Cardiac muscle cell (in vitro differentiated cells and primary cell): ENCODE measurements at places on chromosomes 13 and 19. TPM values are rescaled to one million over a fixed set of nuclear protein-coding genes. Genes with fewer than 3 reads are reported as not detected.

Gene PRR20E
- not detected in 2 replicates for polyA plus RNA-seq

Gene SIGLEC11
- 0.13 TPM in 1 of 2 replicates, not detected in the other for polyA plus RNA-seq

Gene ZNF208
- polyA plus RNA-seq = not detected in 2 replicates

Gene ZNF490
- 2.4 and 4.2 TPM in 2 replicates for polyA plus RNA-seq

Gene FFAR2
- not detected in 2 replicates for polyA plus RNA-seq

Gene CDC16
- polyA plus RNA-seq = 46.0 and 48.7 TPM in 2 replicates

Gene CNMD
- 0.16 and 0.24 TPM in 2 replicates for polyA plus RNA-seq

Gene DPF1
- polyA plus RNA-seq = 4.9 and 6.5 TPM in 2 replicates

Gene LILRB1
- not detected in 2 replicates for polyA plus RNA-seq

Gene CEACAM19
- 4.3 and 5.0 TPM in 2 replicates for polyA plus RNA-seq

Gene NDUFS7
- 455 and 472 TPM in 2 replicates for polyA plus RNA-seq

Gene USHBP1
- polyA plus RNA-seq = 0.56 and 2.2 TPM in 2 replicates

Gene AMER2
- polyA plus RNA-seq = 0.15 TPM in 1 of 2 replicates, not detected in the other

Gene NLRP9
- polyA plus RNA-seq = not detected in 2 replicates

Gene DLL3
- 12.2 and 13.9 TPM in 2 replicates for polyA plus RNA-seq

Gene C5AR2
- polyA plus RNA-seq = not detected in 2 replicates

Gene LENG9
- polyA plus RNA-seq = 0.77 TPM in 1 of 2 replicates, not detected in the other

Gene ZNF730
- polyA plus RNA-seq = 4.1 and 4.8 TPM in 2 replicates

Gene TRAPPC2B
- 34.6 and 39.3 TPM in 2 replicates for polyA plus RNA-seq

Gene OR4F17
- 0.30 TPM in 1 of 2 replicates, not detected in the other for polyA plus RNA-seq

Gene GAS6
- polyA plus RNA-seq = 91.8 and 120 TPM in 2 replicates

Gene LILRA2
- polyA plus RNA-seq = not detected in 2 replicates

Gene KANK2
- 38.9 and 43.9 TPM in 2 replicates for polyA plus RNA-seq

Gene KMT2B
- polyA plus RNA-seq = 8.9 and 11.9 TPM in 2 replicates

Gene ADGRL1
- 19.6 and 35.2 TPM in 2 replicates for polyA plus RNA-seq

Gene TNFSF9
- polyA plus RNA-seq = 1.5 and 3.0 TPM in 2 replicates

Gene ZNF358
- polyA plus RNA-seq = 35.4 and 40.7 TPM in 2 replicates

Gene LAMP1
- 60.8 and 83.7 TPM in 2 replicates for polyA plus RNA-seq

Gene PABPC3
- polyA plus RNA-seq = 0.06 TPM in 1 of 2 replicates, not detected in the other

Gene TIMM44
- 52.0 and 52.5 TPM in 2 replicates for polyA plus RNA-seq

Gene PLK5
- polyA plus RNA-seq = 0.54 and 0.87 TPM in 2 replicates

Gene LAIR1
- polyA plus RNA-seq = not detected in 2 replicates

Gene SERPINE3
- polyA plus RNA-seq = 0.80 and 0.92 TPM in 2 replicates

Gene PCSK4
- 9.6 and 19.2 TPM in 2 replicates for polyA plus RNA-seq

Gene SRRM5
- 0.50 TPM in 1 of 2 replicates, not detected in the other for polyA plus RNA-seq

Gene SOX1
- not detected in 2 replicates for polyA plus RNA-seq

Gene ZNF773
- 12.4 and 13.3 TPM in 2 replicates for polyA plus RNA-seq

Gene LGALS7
- polyA plus RNA-seq = not detected in 2 replicates

Gene ZNF845
- 3.1 and 4.4 TPM in 2 replicates for polyA plus RNA-seq
